Activated naive CD4-positive, alpha-beta T cell treated with anti-CD3 and anti-CD28 coated beads for 36 hours (primary cell): ENCODE measurements at places on chromosomes 12 and 14. TPM values are rescaled to one million over a fixed set of nuclear protein-coding genes. Genes with fewer than 3 reads are reported as not detected.

- no peaks in the 10 kb centered on the region for H3K4me1 ChIP-seq
- H3K27ac ChIP-seq: no peak overlapping the region
- H3K36me3 ChIP-seq: no peaks in the 10 kb centered on the region
- H3K27me3 ChIP-seq: peaks cover 13% of the 10 kb centered on the region
- no peak for DNase-seq
- no peak overlapping the region for H3K4me3 ChIP-seq
These were observed 440.2 kb downstream of the ATP23 start for GRCh38 chr12:58381546-58381945.

- no peak overlapping the region for H3K27ac ChIP-seq
- no peaks in the 10 kb centered on the region for H3K4me1 ChIP-seq
- no peaks in the 10 kb centered on the region for H3K36me3 ChIP-seq
- no peak overlapping the region for H3K4me3 ChIP-seq
- no peak for DNase-seq
These were observed 7.1 kb upstream of the ZDHHC22 start for GRCh38 chr14:77148510-77149231.

DNA sequence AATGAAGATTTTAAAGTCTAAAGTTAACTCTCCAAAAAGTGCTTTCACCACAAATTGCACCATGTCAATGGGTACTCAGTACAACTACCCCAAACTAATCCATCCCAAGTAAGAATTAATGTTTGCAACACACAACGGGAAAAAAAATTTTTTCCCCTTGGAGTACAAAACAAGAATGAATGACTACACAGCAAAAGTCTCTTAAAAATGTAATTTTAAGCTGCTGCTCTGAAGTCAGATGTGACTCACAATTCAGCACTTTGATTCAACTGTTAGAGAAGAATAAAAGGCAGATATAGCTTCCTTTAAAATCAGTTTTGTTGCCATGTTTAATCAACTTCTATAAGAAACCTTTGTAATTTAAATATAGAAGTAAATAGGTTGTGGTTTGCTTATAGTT, 42.5 kb upstream of the VPS33A start:
- no peaks in the 10 kb centered on the region for H3K4me1 ChIP-seq
- peaks cover 8% of the 10 kb centered on the region for H3K36me3 ChIP-seq
- H3K4me3 ChIP-seq: no peak overlapping the region

DNA sequence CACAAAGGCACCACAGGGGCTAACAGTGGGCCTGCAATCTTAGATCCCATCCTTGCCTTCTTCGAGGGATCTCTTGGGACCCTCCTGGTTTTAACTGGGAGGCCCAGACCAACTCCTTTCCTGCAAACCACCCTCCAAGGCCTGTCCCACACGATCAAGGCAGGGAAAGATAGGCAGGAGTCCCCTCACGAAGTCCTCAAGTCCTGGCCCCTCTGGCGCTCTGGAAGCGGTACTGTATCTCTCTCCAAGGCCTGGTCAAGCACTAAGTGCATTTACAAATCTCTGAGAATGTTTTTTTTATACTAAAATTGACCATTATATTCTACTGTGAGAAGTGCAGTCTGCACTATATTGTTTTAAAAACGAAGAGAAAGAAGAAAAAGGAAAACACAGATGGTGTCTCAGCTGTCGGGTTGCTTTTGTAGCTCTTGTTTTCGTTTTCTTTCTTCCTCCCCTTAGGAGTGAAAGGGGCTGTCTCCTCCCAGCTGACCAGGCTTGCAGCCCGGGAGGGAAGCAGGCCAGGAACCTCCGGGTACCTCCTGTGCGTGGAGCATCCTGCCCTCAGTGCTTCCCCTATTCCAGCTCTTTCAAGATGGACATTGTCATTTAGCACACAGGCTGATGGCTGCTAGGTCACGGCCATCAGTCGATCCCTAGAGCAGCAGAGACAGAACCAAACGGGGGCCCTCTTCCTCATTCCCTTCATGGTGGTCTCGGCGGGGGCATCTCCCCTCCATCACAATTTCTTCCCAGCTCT, 56.7 kb downstream of the FAM222A start:
- no peaks in the 10 kb centered on the region for H3K36me3 ChIP-seq
- peaks cover 5% of the 10 kb centered on the region for H3K4me1 ChIP-seq
- no peaks in the 10 kb centered on the region for H3K27me3 ChIP-seq
- no peak overlapping the region for H3K27ac ChIP-seq

DNA sequence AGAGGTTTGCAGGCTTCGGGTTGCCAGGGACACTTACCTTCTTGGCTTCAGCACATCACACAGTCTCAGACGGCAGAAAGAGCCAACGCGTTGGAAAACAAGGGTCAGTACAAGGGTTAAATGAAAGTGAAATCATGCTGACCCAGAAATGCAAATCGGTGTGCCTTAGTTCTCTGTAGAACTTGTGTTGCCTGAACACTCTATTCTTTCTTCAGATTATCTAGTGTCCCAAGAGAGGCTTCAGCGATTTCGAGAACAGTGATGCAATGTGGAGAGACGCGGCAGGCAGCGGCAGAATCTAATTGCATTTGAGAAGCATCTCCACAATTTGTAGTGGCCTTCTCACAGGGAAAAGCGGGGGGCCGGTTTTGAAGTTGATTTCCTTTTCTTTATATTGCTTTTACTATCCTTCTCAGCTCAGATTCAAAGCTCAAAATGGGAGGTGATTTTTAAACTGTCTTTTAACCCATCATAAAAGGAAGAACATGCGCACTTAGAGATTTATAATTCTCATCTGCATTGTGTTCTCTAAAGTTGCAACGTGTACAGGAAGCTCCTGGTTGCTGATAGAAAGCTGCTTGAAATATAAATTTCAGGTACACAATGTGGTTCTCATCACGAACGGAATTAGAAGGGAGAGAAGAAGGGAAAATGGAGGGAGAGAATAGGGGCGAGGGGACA, 67.8 kb upstream of the EGLN3 start:
- H3K27me3 ChIP-seq: no peaks in the 10 kb centered on the region
- no peaks in the 10 kb centered on the region for H3K36me3 ChIP-seq
- no peak for DNase-seq

- no peak overlapping the region for H3K27ac ChIP-seq
- DNase-seq: no peak
- H3K36me3 ChIP-seq: no peaks in the 10 kb centered on the region
- H3K4me3 ChIP-seq: no peak overlapping the region
- H3K27me3 ChIP-seq: peaks cover 3% of the 10 kb centered on the region
- H3K4me1 ChIP-seq: no peaks in the 10 kb centered on the region
These were observed 1.1 kb downstream of the PSMB11 start for GRCh38 chr14:23043145-23043544.

GRCh38 chr12:128825835-128826234, 2.1 kb upstream of the SLC15A4 start:
- H3K4me1 ChIP-seq: peaks cover 29% of the 10 kb centered on the region
- H3K4me3 ChIP-seq: no peak overlapping the region
- no peak overlapping the region for H3K27ac ChIP-seq

Gene IFNG-AS1
- total RNA-seq: 1.2 TPM

Gene CFAP73
- total RNA-seq: 0.57 TPM

Gene COX8C
- total RNA-seq: 0.79 TPM
